Adrenal gland (tissue), 19 donors: ENCODE measurements at places on chromosomes 2 and 18. TPM values are rescaled to one million over a fixed set of nuclear protein-coding genes. Genes with fewer than 3 reads are reported as not detected.

Gene SLC16A14
- polyA plus RNA-seq = 4.3 TPM

Gene DAPL1
- polyA plus RNA-seq = 33.8 TPM

Gene NOSTRIN
- polyA plus RNA-seq = 84.9 TPM

Gene UGT1A10
- not detected for polyA plus RNA-seq

DNA sequence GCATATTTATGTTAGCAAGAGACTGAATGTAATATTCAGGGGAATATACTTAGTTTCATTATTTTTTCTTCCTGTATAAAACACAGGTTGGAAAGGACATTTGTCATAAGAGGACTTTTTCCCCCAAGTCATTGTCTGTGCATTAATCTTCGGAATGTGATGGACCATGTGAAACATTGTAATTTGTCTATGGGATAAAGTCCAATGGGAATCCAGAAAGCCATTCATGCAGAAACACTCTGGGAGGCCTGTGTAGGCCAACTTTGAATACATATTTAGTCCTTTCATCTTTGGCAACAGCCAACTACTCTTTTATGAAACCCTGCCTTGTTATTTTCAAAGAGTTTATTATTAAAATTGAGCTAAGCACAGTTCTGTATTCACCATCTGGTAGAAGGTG, 386.4 kb downstream of the PIK3C3 start:
- no peak for DNase-seq

DNA sequence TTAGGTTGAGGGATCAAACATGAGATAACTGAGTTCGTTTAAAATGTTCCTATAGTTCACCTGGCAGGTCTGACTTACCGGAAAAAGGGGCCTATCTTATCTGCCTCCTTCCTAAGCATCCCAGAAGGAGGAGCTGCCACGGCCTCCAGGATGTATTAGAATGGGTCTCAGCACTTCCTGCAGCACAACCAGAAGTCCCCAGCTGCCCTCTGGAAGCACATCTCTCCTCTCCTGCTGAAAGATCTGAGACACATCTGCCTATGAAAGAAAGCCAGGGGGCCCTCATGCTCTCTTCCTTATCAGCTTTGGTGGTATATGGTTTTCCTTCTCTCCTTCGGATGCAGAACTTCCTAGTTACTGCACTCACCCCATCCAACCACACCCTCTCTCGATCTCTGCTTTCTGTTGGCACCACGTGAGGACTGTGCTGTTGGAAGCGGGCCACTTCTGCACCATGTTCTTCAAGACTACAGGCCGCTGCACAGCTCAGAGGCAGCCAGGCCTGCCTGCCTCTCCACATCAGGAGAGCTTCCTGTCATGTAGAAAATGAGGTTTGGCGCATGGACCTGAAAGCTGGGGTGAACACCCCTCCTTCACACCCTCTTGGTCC, 6.5 kb downstream of the IGFBP5 start:
- no peak for DNase-seq

GRCh38 chr2:101396316-101396717, 9.0 kb upstream of the CREG2 start:
- DNase-seq = peak; percentile 23

GRCh38 chr18:36189486-36189885, 2.2 kb downstream of the MOCOS start:
- DNase-seq = no peak

DNA sequence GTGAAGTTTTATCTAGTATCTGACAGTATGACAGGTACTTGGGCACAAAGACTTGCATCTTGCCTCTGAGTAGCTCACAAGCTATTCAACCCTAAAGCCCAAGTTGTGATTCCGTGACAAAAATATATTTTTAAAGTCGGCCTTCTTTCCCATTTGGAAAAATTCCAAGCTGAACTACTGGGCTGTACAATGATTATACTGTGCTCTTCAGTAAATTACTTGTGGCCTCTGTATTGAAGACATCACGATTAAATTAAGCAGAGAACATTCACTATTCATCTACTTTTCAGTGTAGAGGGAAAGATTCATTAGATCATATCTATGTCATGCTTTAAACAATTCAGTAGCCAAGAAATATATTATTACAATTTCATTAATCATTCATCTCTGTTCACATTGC, 282.2 kb downstream of the CDH2 start:
- no peak for DNase-seq
